ENCODE measurements at places on chromosomes 3 and 15.

- no peak for DNase-seq
These were observed 120.2 kb downstream of the MEGF11 start for GRCh38 chr15:66133247-66133885.

- DNase-seq: no peak
These were observed 19.0 kb upstream of the GHSR start for GRCh38 chr3:172467170-172467824.

DNA sequence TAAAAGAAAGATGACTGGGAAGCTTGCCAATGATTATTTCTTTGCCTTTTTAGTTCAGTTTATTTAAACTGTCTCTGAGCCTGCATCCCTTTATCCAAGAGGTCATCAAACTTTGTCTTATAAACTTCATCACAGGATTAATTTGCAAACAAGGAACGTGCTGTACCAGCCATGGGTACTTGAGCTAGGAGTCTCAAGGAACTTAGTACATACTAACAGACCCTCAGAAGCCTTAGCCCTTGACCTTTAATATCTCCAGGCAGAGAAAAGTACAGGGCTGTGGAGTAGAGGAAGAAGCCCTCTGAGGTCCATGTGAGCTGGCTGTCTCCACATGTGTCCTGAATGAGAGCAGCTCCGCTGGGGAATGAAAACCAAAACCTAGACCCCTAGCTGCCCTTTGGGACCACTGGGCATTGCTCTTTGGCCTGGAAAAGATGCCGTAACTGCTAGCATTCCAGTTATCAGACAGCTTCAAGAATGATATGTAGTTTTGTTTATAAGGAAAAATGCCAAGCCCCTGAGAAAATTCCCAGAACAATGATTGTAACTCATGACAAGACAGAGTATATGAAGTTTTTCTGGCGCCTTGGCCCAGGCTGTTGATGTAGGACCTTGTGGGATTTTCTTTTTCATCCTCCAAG lies 92.1 kb downstream of the ASB7 start:
- DNase-seq: no peak

DNA sequence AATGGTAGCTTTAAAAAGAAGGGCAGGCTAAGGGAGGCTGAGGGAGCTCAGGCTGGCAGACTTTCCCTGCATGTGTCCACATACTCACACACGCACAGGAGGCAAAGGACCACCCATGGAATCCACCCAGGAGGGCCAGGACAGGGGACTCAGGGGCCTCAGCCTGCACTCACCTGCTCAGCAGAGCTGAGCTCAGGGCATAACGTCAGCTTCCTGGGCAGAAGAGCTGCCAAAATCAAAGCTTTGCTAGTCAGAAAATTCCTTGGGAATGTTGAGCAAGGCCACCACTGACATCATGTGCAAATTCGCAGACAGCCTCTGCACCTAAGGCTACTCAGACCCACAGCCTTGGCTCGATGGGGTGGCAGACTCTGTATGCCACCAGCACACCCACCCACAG lies 16.4 kb upstream of the ALAS1 start:
- DNase-seq: no peak

GRCh38 chr3:16515885-16516420 lies 2.5 kb upstream of the RFTN1 start:
- DNase-seq: no peak

DNA sequence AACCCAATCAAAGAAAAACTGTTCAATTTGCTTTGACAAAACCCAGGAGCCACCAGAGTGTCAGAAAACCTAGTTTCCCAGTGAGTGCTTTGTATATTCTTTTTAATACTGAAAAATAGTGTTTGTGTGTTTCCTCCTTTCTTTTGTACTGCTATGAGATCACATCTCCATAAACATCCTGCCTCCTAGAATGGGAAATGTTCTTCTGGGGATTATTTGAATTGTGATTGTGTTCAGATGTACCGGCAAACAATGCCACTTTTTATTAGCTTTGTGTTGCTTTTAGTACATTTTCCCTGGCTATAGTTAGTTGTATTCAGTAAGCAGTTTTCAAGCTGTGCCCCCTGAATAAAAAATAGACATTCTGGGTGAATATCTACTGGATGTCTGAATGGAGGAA lies 148.0 kb upstream of the NR2E3 start:
- no peak for DNase-seq

GRCh38 chr15:28181366-28181765 lies 82.3 kb upstream of the OCA2 start:
- no peak for DNase-seq

Data from activated naive CD4-positive, alpha-beta T cell (primary cell).